ENCODE measurements at places on chromosomes 7 and 10.
A peak's percentile ranks its signal among the peaks of the same experiment; 100 is the strongest.

GRCh38 chr10:32982911-32983909 is 25.2 kb upstream of the ITGB1 start:
- DNase-seq = peak; percentile 77

DNA sequence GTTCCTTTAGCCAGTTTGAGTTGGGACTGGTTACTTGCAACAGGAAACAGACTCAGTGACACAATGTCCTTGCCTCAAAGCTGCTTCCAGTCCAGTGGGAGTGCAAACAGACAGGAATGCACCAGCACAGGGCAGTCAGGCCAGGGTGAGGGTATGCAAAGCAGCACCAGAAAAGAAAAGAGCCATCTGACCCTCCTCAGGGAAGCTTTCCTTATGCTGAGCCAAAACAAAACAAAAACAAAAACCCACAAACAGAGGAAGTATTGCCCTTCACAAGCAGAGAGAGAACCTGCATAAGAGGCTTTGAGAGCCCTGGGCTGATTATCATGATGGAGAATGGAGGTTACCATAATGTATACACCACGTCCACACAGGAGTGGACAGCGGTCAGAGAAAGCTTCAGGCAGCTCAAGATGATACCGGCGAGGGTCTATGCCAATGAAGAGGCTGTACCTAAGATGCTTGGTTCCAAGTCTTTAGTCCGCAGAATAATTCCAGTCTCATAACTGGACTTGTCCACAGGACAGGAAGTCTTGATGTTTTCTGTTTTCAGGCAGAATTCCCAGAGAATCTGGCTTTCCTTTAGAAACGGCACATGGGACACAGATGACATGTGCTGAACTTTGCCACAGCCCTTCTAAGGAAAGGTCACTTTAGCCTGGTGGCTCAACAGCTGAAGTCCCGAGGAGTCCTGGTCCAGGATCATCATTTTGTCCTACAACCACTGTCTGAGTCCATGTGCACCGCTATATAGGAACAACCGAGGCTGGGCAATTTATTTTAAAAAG is 263.3 kb downstream of the TNS3 start:
- no peak for DNase-seq

- DNase-seq = peak; percentile 63
These were observed 87.5 kb upstream of the NRP1 start for GRCh38 chr10:33421789-33422462.

DNA sequence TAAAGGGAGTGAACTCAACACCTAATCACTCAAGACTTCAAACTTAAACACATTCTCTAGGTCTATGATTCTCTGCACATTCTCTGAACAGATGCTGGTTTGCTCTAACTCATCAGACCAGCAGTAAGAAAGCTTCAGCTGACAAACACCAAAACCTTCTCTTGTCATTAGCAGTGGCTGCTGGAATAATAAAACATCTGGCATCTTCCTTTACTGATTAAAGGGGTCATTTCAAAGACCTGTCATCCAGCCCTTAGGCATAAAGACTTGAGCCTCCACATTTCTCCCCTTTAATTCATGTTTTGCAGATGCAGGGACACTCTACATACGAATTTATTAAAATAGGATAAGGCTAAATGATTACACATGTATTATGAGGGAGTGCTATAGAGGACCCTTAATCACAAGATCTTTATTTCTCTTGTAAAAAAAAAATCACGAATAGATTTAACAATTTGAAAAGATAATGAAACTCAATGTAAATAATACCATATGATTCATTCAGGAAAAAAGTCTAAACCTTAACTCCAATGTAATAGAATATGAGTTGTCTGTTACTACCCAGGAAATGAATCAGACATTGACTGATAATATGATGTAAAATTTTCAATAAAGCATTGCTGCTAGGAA is 152.4 kb upstream of the GNAI1 start:
- no peak for DNase-seq

All from BJ (cell line).